ENCODE measurements at places on chromosomes 7 and 10. TPM values are rescaled to one million over a fixed set of nuclear protein-coding genes. Genes with fewer than 3 reads are reported as not detected.

Gene CALCR
- polyA plus RNA-seq = not detected

Gene CNNM1
- polyA plus RNA-seq = not detected

DNA sequence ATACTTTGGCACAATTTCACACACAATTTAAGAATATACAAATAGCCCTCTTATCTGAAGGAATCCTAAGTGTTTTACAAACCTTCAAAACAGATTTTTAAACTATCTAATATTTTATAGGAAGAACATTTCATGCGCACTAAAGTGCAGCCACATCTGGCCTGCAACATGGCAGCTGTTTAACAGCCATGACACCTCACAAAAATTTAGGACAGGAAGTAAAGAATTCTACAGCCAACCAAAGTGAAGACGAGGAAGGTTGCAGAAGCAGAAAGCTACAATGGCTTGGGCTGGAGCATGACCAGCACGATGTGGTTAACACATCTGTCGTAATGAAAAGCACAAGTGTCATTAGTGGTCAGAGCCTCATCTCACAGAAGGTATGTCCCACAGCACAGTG is 238.1 kb downstream of the HPSE2 start:
- DNase-seq = no peak

GRCh38 chr7:87060288-87060537 is 759 bp upstream of the ELAPOR2 start:
- DNase-seq = no peak

DNA sequence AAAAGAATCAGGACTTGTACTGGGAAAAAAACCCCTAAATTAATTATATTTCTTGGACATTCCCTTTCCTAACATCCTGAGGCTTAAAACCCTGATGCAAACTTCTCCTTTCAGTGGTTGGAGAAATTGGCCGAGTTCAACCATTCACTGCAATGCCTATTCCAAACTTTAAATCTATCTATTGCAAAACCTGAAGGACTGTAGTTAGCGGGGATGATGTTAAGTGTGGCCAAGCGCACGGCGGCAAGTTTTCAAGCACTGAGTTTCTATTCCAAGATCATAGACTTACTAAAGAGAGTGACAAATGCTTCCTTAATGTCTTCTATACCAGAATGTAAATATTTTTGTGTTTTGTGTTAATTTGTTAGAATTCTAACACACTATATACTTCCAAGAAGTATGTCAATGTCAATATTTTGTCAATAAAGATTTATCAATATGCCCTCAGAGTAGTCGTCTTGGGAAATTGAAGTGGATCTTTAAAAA is 6.6 kb downstream of the EMX2 start:
- DNase-seq = no peak

DNA sequence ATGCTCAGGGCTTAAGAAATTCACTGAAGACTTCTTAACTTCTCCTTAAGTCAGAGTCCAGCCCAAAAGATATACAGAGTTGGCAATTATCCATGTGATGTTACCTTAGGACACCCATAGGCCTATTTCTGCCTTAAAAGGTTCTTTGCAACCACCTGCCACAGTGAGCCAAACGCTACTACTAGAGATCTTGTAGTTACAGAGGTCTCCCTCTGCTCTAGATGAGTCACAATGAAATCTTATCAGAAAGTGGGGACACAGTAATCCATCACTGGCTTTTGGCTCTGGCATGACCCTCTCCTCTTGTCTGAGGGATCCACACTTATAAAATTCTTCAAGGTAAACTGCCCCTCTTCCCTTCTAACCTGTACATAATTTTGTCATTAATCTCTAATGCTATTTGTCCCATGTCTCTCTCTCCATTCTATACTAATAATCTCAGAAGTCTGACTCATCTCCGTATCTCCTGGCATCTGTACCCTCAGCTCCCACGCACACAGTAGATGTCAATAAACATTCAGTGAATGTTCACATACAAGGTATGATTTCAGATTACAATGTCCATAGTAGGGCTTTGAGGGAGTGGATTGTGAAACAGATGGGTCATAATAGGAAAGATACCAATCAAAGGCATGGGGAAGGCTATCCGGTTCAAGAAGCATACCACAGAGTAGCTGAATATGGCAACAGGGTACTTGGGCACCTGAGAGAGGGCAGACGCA is 112.1 kb downstream of the SGMS1 start:
- DNase-seq = no peak

Data from CD14-positive monocyte (primary cell).